K562 (cell line): ENCODE measurements at places on chromosomes 2 and 18. TPM values are rescaled to one million over a fixed set of nuclear protein-coding genes. Genes with fewer than 3 reads are reported as not detected.

The LBX2 gene
- polyA plus RNA-seq, result 3.9 and 4.2 TPM in 2 replicates

The CNGA3 gene
- not detected in 2 replicates for polyA plus RNA-seq

The SERPINB3 gene
- polyA plus RNA-seq, result not detected in 2 replicates

The GTF2A1L gene
- polyA plus RNA-seq, result 0.05 TPM in 1 of 2 replicates, not detected in the other

The LNPK gene
- 11.9 and 12.7 TPM in 2 replicates for polyA plus RNA-seq

The NT5DC4 gene
- 1.6 and 5.0 TPM in 2 replicates for polyA plus RNA-seq

The GATA6 gene
- polyA plus RNA-seq, result 0.13 TPM in 1 of 2 replicates, not detected in the other

The TLX2 gene
- polyA plus RNA-seq, result not detected in 2 replicates

DNA sequence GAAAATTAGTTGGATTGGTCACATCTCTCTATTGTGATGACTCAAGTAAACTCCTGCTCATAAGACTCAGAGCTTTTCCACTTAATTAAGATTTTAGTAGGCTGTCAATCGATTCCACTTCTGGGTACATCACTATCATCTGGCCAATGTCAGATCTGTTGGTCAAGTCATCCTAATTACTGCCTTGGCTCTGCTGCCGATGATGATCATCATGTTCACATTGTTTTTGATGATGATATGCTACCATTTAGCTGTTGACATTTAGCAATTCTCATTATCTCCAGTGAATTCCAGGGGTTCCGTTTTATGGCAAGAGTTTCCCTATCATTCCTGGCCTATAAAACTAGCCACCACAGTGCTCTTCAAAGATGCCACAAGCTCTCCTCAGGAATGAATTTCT, 253.4 kb downstream of the IKZF2 start:
- no peaks in the 10 kb centered on the region for H3K36me3 ChIP-seq
- DNase-seq, result no peak
- no peak overlapping the region for H3K4me3 ChIP-seq

GRCh38 chr2:225122007-225122406, 79.7 kb upstream of the DOCK10 start:
- no peak for DNase-seq
- H3K36me3 ChIP-seq, result no peaks in the 10 kb centered on the region
- no peaks in the 10 kb centered on the region for H3K4me1 ChIP-seq
- H3K27ac ChIP-seq, result no peak overlapping the region

DNA sequence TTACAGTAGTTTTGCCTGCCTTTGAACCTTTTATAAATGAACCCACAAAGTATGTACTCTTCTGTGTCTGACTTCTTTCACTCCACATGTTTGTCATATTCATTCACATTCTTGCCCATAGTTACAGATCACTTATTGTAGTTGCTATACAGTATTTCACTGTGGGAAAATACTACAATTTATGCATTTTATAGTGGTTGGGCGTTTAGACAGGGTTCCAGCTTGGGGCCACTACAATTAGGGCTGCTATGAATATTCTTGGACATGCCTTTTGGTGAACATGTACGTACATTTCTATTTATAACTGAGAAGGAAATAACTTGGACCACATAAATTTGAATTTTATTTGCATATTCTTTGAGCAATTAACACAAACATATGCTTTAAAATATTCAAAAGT, 15.4 kb upstream of the PMAIP1 start:
- H3K4me3 ChIP-seq, result no peak overlapping the region
- H3K36me3 ChIP-seq, result no peaks in the 10 kb centered on the region
- H3K27ac ChIP-seq, result no peak overlapping the region
- H3K27me3 ChIP-seq, result no peaks in the 10 kb centered on the region

GRCh38 chr2:9285921-9286320, 79.3 kb downstream of the ASAP2 start:
- H3K4me1 ChIP-seq, result peaks cover 4% of the 10 kb centered on the region; the same call in 1 of the 3 replicates
- no peak overlapping the region for H3K4me3 ChIP-seq
- DNase-seq, result no peak
- H3K27ac ChIP-seq, result no peak overlapping the region

GRCh38 chr2:84906108-84906899, 848 bp downstream of the TMSB10 start:
- peak; percentile 43 for DNase-seq
- peaks cover 6% of the 10 kb centered on the region; the same call in 1 of the 3 replicates for H3K36me3 ChIP-seq
- peak overlapping the region; percentile 91 for H3K27ac ChIP-seq
- no peaks in the 10 kb centered on the region for H3K27me3 ChIP-seq
- peaks cover 23% of the 10 kb centered on the region for H3K4me1 ChIP-seq
- H3K4me3 ChIP-seq, result peak overlapping the region; percentile 96

- H3K36me3 ChIP-seq, result no peaks in the 10 kb centered on the region
- H3K27ac ChIP-seq, result no peak overlapping the region
- H3K27me3 ChIP-seq, result no peaks in the 10 kb centered on the region
- peak; percentile 41 for DNase-seq
- H3K4me3 ChIP-seq, result no peak overlapping the region
These were observed 8.2 kb downstream of the DCC start for GRCh38 chr18:52348209-52348608.

DNA sequence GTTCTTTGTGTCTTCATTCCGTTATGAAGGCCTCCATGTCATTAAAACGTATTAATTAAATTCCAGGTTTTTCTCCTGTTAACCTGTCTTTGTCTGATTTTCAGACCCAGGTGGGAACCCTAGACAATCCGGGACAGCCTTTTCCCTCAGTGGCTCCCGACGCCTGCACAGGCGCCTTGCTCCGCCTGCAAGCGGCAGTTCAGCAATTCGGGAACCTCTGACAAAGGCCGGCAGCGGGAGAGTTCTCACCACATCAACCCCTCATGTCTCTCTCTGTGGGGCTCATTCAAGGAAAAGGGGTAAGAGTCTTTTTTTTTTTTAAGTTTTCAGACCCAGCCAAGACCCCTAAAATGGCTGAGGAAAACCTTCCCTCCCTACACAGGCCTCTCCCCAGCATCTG, 259.8 kb upstream of the SALL3 start:
- DNase-seq, result no peak

DNA sequence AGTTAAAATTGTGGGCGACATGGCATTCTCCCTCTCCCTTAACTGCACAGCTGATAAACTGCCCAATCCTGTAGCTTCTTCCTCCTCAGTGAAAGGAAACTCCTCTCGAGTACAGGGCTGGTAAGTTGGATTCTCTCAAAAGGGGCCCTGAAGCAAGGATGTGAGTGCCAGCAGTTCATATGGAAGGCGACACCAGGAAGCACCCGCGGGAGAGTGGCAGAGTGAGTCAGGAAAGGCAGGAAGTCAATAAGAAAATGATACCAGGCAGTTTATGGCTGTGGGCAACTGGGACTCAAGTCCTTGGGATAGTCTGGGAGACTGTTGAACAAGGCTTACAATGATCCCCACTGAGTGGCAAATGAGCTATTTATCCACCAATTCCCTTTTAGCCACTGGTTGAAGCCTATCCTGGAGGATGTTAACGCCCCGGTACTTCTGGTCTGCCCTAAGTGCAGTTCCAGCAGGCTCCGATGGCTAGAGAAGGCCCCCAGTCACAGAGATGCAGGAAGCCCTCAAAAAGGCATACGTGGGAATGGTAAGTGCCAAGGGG, 34.8 kb downstream of the ABHD3 start:
- no peaks in the 10 kb centered on the region for H3K27me3 ChIP-seq
- H3K36me3 ChIP-seq, result peaks cover 2% of the 10 kb centered on the region; the same call in 1 of the 3 replicates
- no peaks in the 10 kb centered on the region for H3K4me1 ChIP-seq
- H3K4me3 ChIP-seq, result no peak overlapping the region

DNA sequence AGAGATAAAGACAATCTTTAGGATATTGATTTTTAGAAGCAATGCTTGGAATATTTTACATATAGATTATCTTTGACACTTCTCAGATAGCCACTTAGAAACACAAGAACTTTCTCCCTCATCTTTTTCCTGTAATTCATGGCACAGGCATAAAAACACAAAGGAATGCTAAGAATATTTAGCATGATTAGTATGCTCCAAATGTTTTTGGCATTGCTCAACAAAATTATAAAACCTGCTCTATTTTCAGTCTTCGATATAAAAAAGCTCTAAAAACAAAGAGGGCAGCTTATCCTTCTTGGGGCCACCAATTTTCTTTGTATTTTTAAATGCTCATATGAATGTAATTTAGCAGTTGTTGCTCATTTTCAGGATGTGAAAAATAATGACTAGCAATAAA, 90.8 kb downstream of the RAD51AP2 start:
- H3K27ac ChIP-seq, result no peak overlapping the region
- DNase-seq, result no peak
- H3K27me3 ChIP-seq, result no peaks in the 10 kb centered on the region
- no peaks in the 10 kb centered on the region for H3K4me1 ChIP-seq
- no peak overlapping the region for H3K4me3 ChIP-seq

GRCh38 chr2:67871686-67872412, 191.0 kb downstream of the C1D start:
- no peaks in the 10 kb centered on the region for H3K36me3 ChIP-seq
- H3K27me3 ChIP-seq, result no peaks in the 10 kb centered on the region
- no peaks in the 10 kb centered on the region for H3K4me1 ChIP-seq
